Activated CD4-positive, alpha-beta T cell treated with anti-CD3 and anti-CD28 coated beads, Interleukin-2, amount 50 U/mL, for 1 hour (primary cell): ENCODE measurements at places on chromosomes 11 and 22.

DNA sequence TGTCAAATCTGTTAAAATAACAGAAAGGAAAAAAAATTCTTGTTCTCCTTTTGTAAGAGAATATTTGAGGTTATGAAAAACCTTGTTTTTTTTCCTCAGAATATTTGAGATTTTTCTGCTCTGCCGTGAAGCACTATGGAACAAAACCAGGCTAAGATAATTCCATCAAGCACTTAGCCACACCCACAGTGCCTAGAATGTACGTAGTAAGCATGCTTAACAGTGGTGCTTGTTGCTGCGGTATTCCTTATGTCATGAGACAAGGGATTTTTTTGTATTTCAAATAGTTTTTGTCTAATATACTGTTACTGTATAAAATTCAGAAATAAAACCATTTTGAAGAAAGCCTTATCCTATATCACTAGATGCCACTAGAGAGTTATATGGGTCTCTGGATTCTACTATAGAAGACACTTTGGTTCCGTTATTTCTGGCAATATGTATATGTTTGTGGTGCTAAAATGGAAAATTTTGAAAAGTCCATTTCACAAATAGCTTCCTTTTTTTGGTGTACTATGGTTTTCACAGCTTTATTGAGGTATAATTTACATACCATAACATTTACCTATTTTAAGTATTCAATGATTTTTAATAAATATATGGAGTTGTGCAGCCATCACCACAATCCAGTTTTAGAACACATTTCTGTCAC, 23.7 kb downstream of the PDHX start:
- no peak for DNase-seq

GRCh38 chr22:23225724-23226496, 45.6 kb downstream of the BCR start:
- peak; percentile 38 for DNase-seq

GRCh38 chr11:60717956-60718355, 6.6 kb upstream of the MS4A18 start:
- DNase-seq, result no peak

DNA sequence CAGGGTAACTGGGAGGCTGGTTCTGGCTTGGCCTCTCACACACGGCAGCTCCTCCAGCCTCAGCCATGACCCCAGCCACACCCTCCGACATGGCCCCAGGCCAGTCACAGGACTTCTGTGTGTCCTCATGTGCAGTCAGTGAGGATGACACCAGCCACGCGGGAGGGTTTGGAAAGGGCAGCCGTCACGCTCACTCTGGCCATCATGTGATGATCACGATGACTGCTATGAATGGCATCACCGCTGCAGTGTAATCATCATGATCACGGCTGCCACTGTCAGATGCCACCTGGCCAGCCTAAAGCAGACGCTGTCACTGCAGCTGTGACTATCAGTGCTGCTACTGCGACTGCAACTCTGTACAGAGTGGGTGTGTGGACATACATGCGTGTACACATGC, 640.9 kb downstream of the BRD1 start:
- DNase-seq, result no peak

GRCh38 chr22:17368554-17369438, 464 bp upstream of the CECR2 start:
- no peak for DNase-seq

DNA sequence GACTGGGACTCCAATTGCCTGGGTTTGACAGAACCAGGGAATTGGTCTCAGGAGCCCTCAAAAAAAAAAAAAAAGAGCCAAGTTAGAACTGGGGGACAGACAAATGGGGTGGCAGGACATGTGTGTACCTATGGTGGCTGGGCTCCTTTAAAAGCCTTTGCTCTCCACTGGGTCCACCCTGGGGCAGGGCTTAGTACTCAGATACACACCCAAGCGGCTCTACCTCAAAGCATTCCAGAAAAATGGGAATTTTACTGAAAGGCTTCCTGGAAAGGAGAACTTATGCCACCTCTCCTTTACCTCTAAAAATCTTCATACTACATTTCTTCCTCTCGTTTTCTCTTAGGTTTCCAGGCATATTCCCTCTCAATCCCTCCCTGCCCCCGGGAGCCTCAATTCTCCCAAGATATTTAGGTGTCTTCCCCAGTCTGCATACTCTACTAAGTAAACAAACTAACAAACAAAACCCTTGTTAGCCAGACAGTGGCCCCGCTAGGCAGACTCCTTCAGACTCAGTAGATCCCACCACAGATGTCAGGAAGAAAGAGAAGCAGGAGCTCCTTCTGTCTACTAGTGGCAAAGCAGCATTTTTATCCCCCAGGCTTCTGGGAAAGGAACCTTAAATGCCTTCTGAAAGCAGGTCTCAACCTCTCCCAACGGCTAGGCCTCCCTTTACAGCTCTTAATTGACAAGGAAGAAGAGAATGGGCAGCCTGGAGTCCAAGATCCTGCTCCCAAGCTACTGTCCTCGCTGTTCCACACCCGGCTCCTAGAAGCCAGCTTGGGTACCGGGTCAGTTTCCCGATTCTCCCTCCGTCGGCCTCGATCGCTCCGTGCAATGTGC, 653 bp downstream of the PCSK7 start:
- DNase-seq, result no peak

- DNase-seq, result no peak
Measured at GRCh38 chr22:33515795-33516194, 404.5 kb downstream of the LARGE1 start.

DNA sequence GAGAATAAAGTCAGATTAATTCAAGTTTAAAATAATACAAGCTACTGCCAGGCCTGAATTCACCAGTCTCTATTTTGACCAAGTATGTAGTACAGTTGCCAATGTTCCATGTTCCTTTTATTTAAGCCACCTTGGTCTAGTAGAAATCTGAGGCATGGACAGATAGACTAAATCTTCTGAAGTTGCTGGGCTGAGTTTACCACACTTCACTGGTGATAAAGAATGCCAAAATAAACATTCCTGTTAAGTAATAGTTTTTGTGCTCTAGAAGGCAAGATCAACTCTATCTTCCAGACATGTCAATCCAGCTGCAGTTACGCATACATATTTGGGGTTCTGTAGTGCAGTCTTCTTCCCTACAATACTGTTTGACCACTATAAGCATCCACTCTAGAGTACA, 83.9 kb upstream of the C11orf87 start:
- no peak for DNase-seq

DNA sequence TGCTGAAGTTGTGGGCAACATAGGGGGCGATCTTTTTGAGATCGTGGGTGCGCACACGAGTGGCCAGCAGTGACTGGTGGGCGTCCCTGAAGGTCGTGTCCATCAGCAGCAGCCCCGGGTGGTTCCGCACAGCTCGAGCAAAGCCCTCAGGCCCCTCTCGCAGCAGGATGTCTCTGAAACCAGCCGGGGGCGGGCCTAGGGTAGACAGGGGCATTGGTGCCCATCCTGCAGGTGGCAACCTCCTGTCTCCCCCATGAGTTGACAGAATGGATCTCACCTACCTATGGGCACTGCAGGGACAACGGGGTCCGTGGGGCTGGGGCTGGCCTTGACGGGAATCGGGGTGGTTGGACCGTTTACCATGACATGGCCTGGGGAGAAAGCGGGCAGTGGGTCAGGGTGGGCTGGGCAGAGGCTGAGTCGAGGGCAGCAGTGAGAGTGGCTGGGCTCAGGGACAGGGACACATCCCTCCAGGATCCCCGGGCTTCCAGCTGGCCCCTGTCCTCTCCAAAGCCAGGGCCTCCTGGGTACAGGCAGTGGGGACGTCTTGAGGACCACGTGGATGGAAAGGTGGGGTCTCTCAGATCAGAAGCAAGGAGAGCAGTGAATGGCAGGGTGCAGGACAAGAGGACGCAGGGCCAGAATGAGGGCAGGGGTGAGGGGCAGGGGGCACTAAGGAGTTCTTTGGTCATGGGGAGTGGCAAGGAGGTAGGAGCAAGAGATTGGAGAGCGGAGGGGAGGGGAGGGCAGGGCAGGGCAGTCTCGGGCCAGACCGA, 4.2 kb upstream of the LRFN4 start:
- DNase-seq, result no peak

DNA sequence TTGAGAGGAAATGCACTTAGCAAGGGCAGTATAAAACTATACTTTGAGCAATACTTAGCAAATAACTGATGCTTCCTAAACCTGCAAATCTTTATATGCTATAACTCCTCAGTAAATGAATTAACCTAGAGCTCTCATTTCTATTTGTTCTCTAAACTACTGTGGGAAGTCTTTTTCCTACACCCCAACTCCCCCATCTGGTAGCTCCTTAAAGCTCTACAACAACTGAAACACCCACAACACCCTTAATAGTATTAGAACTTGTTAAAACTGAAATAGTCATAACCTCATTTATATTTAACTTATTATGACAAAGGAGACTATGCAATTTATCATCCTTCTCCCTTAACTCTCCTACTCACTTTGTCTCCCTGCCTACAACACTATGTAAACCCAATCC, 43.4 kb downstream of the GUCY1A2 start:
- DNase-seq, result no peak

- DNase-seq, result no peak
Measured at GRCh38 chr11:387193-387793, 6.7 kb upstream of the PKP3 start.

DNA sequence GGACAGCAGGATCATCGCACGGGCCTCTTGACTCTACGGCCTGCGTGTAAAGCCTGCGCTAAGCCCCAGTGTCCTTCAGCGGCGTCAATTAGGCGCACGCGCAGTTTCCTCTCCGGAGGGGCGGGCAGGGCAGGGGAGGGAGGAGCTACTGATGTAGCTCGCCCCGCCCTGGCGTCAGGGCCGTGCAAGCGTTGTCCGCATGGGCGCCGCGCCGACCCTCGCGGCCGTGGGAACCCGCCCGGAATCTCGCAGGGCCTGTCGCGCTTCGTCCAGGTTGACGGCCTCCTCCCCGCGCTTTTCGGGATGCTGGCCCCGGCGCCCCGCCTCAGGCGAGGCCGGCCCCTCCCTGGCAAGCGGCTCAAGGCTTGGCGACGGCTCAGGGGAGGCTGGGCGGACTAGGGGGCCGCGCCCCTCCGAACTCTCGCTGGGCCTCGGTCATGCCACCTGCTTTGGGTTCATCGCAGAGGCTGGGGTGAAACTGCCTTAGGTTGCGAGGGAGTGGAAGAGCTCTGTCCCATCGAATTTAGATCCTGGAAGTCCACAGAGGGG, 61.1 kb downstream of the ST3GAL4 start:
- DNase-seq, result peak; percentile 52

DNA sequence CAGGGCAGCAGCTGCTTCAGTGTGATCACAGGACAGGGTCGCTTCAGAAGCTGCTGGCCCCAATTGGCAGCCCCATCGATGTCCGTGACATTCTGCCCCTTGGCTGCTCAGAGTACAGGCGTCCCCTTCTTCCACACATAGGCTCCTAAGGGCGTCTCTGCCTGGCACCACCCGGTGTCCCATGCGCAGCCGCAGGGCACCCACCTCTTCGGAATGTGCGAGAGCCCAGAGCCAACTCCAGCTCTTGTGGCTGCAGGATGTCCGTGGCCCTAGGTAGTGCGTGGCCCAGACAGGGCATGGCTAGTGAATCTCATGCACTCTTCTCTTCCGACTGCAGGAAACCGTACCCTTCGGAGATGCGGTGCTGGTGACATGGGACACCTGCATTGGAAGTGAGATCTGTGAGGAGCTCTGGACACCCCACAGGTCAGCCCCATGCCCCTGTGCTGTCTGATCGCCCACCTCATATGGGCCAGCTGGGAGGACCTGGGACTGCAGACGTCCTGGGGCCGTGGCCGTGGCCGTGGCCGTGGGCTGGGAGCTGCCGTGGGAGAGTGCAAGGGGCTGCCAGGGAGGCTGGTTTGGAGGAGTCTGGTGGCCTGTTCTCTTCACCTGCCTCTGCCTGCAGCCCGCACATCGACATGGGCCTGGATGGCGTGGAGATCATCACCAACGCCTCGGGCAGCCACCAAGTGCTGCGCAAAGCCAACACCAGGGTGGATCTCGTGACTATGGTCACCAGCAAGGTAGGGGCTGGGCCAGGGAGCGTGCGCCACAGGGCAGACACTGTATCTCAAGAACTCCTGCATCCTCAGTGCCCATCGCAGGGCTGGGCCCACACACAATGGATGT, 20.2 kb downstream of the NADSYN1 start:
- DNase-seq, result no peak

GRCh38 chr22:31082606-31083376, 1.7 kb downstream of the SMTN start:
- peak; percentile 45 for DNase-seq

DNA sequence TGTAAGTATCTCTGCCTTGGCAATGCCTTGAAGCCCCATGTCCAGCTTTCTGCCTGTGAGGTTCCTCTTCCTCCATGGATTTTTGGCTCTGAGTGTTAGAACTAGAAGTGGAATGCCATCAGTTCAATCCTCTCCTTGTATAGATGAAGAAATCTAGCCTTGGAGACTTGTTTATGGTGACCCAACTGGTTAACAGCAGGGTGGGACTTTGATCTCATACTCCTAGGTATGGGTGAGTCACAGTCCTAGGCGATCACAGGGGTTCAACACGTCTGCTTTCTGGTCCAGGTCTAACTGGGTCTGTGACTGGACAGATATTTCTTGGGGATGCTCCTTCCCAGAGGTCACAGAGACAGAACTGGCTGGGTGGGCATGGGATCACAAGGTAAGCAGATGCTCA, 9.2 kb upstream of the MTFP1 start:
- DNase-seq, result no peak

- no peak for DNase-seq
Measured at GRCh38 chr11:123659311-123659710, 4.9 kb upstream of the SCN3B start.

DNA sequence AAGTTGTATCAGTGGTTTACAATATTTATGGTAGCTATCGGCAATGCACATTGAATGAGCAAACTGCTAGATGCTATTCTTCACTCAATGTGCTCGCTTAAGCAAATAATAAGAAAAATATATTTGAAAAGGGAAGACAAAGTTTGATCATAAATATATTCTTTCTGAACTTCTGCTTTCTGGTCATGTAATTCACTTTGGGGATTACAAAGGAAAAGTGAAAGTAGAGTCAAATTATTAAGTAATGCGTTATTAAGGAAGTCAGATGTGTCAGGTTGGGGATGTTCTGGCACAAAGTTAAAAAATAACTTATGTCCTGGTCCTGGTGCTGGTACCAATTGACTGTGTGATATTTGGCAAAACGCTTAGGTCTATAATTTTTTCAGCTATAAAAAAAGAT, 98.0 kb upstream of the TRIM77 start:
- DNase-seq, result no peak

DNA sequence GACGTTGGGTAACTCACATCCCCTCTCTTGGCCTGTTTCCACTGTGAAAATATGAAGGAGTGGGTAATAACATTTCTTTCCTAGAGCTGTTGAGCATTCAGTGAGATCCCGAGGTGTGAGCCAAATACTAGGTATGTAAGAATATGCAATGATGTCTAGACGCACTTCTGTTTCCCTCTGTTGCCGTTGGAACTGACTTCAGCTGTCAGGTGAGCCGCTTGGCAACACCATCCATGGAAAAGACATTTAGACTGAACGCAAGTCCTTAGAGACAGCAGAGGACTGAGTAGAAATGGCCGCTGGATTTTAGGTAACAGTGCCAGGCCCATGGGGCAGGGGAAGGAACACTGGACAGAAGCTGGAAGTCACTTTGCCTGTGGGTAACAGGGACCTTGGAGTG, 29.5 kb upstream of the SHANK2 start:
- no peak for DNase-seq

GRCh38 chr22:39560127-39560526, 10.4 kb upstream of the CACNA1I start:
- no peak for DNase-seq

GRCh38 chr11:30917266-30917665, 331.1 kb upstream of the MPPED2 start:
- no peak for DNase-seq
